Renal cortex interstitium (tissue), 15 donors: ENCODE measurements at places on chromosomes 16 and 17. TPM values are rescaled to one million over a fixed set of nuclear protein-coding genes. Genes with fewer than 3 reads are reported as not detected.

DNA sequence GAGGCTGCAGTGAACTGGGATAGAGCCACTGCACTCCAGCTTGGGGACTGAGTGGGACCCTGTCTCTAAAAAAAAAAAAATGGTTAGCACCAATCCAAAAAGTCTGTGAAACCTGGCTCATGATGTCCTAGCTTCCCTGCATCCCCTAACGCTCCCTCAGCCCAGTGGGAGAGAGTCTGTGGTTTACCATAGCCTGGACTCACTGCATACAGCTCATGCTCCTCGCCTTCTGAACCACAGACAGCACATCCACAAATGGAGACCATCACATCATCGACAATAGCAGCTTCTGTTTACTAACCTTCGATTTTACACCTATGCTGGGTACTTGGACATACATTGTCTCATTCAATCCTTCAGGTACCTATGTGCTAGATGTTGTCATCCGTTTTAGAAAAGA is 43.6 kb downstream of the NLRC5 start:
- DNase-seq = no peak

DNA sequence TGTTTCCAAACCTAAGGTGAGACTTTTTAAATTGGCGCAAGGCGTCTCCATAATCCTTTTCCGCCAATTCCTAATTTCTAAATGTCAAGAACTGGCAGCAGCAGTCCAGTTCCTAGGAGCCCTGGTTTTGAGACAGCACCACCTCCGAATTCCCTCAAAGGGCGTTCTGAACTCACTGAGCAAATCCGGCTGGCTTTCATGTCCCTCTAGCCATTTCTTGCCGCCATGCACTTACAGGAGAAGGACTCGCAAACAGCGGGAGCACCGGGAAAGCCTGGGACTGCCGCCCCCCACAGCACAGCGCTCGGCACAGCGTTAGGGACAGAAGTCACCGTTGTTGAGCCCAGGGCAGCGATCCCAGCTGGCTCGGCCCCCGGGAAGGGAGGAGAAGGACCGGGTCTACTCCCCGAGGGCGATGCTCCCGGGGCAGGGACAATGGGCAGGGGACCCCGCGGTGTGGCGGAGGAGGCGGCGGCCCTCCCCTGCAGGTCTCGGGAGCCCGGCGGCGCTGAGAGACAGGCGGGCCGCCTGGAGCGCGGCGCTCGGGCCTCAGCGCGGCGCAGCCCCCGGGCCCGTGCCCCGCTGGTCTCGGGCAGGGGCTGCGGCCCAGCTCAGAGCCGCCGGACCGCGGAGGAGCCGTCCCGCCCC is 545 bp downstream of the ARHGAP17 start:
- DNase-seq = no peak

DNA sequence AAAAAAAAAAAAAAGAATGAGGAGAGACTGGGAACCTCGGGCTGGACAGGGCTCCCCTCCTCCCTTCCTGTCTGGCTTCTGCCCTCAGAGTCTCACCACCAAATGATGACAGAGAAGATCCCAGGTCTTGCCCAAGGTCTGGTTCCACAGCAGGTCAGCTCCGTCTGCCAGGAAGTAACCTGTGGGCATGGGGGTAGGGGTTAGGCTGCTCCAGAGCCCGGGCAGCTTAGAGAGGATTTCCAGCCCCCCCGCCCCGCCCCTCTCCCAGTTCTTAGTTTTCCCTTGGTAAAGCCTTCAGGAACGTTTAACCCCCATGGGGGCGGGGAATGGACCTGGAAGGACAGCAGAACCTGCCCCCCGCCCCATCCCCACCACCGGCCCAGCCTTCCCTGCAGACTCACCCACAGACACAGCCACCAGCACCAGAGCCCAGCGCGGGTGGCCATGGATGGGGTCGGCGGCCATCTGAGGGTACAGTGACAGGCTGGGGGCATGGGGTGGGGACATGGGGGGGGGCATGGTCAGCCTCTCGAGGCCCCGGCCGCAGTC is 700 bp downstream of the TLCD2 start:
- no peak for DNase-seq

DNA sequence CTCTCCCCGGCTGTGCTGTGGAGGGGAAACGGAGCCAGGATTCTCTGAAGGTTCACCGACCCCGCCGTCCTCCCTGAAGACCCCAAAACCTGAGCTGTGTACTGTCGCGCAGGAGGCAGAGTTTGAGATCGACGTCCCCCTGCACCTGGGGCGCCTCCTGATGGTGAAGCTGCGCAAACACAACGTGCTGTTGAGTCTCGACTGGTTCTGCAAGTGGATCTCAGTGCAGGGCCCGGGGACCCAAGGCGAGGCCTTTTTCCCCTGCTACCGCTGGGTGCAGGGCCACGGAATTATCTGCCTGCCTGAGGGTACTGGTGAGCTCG is 62.6 kb upstream of the TEKT1 start:
- DNase-seq = no peak

DNA sequence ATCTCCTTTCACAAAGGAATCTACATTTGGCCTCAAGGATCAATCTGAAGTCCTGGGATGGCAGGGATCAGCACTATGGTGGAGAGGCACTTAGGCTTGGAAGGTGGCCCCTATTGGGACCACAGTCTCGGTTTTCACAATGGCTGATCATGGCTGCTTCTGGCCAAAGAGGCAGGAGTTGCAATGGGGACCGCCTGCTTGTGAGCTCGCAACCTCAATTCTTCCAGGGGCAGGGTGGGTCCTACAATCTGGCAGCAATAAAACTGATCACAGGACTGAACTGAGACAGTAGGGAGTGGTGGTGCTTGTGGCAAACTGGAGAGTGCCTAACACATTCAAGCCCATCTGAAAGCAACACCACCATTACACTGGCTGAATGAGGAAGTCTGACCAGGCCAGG is 83.1 kb downstream of the NETO2 start:
- no peak for DNase-seq

DNA sequence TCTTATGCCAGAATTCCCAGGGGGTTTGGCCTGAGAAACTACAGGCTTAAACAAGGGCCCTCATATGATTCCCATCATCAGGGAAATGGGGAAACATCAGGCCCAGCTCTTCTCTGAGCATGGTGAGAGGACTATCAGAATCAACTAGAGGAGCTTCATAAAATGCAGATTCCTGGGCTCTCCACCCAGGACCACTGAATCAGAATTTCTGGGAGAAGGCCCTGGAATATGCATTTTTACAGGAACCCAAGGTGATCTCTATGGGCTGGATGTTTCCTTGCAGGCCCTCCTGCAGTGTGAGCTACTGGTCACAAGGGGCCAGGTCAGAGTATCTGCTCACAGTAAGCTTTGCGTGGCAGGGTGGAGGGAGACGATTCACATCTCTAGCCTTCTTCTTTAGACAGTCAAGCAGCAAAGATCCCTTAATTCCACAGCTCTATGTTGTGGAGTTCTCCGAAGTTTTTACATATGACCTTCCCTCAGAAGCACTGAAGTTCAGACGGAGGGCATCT is 38.8 kb upstream of the HOXB13 start:
- no peak for DNase-seq

DNA sequence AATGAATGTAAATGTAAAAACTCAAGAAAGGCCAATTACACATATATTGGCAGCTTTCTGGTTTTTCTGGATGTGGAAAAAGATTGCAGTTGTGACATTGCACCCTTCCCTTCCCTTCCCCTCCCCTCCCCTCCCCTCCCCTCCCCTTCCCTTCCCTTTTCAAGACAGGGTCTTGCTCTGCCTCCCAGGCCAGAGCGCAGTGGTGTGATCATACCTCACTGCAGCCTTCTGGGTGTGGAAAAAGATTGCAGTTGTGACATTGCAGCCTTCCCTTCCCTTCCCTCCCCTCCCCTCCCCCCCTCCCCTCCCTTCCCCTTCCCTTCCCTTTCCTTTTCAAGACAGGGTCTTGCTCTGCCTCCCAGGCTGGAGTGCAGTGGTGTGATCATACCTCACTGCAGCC is 41.7 kb downstream of the PIK3R5 start:
- DNase-seq = no peak

- DNase-seq = no peak
Observed at GRCh38 chr17:30234964-30235363, 533 bp downstream of the SLC6A4 start.

GRCh38 chr17:58084317-58084981 is 1.2 kb downstream of the DYNLL2 start:
- peak; percentile 39 for DNase-seq

- no peak for DNase-seq
Observed at GRCh38 chr17:75128694-75129505, 2.6 kb downstream of the NT5C start.

Gene SCIMP
- 2.8 TPM for polyA plus RNA-seq

Gene KRT15
- polyA plus RNA-seq = 0.72 TPM

Gene OR1F1
- polyA plus RNA-seq = not detected

Gene HASPIN
- polyA plus RNA-seq = 4.9 TPM
